ENCODE measurements at places on chromosomes 3 and 15.

DNA sequence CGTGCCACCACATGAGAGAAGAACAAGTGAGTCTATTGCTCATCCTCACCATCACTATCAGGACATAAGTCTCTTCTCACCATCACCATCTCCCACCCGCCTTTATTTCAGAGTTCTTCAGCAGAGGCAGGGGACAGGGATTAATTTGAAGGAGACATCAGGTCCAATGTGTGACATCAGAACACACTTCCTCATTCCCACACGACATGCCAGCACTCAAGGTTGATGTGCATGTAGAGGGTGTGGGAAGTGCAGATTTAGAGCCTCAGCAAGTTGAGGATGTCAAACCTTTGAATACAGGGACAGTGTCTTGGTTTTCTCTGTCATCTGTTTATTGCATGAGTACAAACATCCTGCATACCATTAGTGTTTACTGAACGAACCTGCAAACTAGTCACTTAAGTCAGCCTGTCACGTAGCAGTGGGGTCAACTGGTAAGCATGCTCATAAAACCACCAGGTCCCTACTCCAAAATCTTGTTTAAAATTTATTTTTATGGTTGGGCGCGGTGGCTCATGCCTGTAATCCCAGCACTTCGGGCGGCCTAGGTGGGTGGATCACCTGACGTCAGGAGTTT lies 104.4 kb downstream of the MYLK start:
- DNase-seq, result no peak

DNA sequence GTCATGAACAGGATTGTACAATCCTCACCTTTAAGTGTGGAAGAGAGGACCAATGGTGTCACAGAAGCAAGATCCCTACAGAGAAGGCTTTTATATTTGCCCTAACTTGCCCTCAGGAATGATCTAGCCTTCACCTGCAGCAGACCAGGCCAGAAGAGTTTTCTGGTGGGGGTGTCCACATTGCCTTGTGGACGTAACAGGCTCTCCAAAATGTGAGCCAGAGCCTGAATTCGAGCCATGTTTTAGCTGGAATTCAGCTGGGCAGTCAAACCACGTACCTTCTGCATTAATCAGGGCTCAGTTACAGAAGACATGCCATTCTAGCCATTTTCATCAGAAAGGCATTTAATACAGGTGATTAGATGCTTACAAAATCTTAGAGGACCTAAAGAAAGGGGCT lies 23.6 kb upstream of the RAB7A start:
- DNase-seq, result no peak

GRCh38 chr3:172625404-172625803 lies 85.5 kb downstream of the NCEH1 start:
- DNase-seq, result no peak

DNA sequence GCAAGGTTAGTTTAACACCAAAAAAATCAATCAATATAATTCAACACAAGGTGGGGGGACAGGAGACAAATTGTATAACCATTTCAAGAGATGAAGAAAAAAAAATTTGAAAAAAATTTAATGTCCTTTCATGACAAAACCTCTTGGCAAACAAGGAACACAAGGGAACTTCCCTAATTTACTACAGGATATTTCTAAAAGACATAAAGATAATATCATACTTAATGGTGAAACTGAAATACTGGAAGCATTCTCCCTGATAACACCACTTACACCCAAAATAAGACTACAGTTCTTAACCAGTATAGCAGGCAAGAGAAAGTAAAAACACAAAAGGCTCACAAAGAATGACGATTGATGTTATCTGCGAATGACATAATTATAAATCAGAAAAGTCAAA lies 44.7 kb downstream of the IFT57 start:
- no peak for DNase-seq

- no peak for DNase-seq
Observed at GRCh38 chr3:159923956-159924355, 64.7 kb upstream of the IL12A start.

GRCh38 chr3:16059081-16059537 lies 115.4 kb upstream of the GALNT15 start:
- no peak for DNase-seq

GRCh38 chr3:154123906-154124305 lies 2.7 kb downstream of the ARHGEF26 start:
- no peak for DNase-seq

GRCh38 chr3:21170964-21171363 lies 580.0 kb downstream of the ZNF385D start:
- DNase-seq, result no peak

Measured in stimulated activated CD8-positive, alpha-beta memory T cell treated with anti-CD3 and anti-CD28 coated beads, Interleukin-7, amount 100 ng/mL, for 1 hour (primary cell).